ENCODE measurements at places on chromosomes 12 and 14.

DNA sequence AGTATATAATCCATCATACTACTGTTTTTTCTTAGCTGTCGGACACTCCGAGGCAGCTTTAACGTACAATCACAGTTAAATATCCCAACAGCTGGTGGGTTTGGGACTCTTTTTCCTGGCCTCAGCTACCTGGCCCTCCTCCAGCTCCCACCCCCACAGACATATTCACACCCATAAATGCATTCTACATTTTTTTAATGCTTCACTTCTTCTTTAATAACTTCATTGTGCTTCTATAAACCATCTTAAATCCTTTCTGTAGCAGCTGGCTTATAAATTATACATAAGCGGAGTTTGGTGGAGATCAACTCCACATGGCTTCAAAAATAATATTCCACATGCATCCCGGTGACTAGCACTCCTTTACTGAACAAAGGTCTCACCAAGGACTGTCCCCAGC, 33.3 kb downstream of the TDG start:
- DNase-seq = no peak

DNA sequence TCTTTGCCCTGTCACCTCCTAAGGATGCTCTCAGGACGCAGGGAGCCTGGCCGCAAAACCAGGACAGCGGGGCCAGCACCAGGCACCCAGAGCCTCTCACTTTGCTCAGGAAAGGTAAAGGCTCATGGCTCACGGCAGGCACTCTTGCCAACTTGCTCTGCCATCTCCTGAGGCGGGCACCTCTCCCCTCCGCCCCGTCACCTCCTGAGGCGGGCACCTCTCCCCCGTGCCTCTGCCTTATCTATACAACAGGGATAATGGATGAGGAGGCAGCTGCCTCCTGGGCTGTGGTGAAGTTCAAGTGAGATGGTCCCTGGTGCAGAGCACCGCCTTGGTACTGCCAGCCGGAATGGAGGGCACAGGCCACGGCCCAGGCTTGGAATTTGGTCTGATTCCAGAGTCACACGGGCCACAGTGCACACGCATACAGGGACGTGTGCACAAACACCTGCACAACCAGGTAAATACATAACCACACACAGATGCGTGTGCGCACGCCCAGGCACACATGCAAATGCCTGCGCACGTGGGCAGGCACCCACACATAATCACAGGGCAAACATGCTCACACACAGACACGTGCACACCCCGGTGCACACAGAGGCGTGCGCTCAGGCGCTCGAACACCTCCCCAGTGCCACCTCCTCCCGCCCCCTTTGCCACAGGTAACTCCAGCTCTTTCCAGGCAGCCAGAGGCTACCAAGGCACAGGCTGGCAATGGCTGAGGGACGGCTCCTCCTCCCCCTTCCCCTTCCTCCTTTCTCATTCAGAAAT, 11.6 kb downstream of the DEGS2 start:
- DNase-seq = no peak

DNA sequence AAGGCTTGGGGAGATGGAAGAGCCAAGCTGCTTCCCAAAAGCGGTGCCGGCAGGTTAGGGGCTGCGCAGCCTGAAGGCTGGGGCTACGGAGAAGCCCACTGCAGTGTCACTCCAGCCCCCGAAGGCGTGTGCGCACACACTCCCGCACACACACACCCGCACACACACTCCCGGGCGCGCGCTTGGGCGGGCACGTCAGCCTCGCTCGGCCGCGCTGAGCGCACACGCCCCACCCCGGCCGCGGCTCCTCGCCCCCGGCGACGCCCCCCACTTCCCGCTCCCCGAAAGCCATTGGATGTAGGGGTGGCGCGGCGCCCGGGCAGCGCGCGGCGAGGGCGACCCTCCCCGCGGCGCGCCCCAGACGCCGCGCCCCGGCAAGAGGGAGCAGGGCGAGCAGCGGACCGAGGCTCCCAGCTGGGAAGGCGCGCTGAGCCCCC, at the start of gene KCNK10:
Gene KCNK10, minus strand, starts transcription at position 184 of the 437 bp plus-strand sequence. CDS start 471 bp downstream, outside the sequence.
- DNase-seq = no peak

DNA sequence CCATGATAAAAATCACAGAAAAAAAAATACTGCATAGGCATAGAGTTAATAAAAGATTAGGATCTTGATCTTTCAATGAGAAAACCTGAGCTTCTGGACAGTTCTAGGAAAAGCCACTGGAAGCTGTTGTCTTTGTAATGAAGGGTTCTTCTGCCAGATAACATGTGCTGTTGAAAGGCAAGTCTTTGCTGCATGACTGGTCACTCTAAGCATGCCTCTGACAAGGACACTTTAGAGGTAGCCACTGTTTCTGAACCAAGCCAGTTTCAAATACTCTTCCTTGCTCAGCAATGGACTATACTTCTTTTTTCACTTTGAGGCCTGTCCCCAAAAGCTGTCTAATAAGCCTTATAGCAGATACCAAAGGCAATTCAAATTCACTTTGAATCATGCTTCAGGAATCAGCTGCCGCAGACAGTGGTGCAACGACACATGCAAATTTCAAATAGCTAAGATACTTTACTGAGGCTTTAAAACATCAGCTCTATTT, 70.2 kb downstream of the BTG1 start:
- no peak for DNase-seq

GRCh38 chr14:101824339-101824727, 62.8 kb downstream of the PPP2R5C start:
- no peak for DNase-seq

- DNase-seq = no peak
These were observed 6.0 kb downstream of the CCDC60 start for GRCh38 chr12:119340578-119340977.

DNA sequence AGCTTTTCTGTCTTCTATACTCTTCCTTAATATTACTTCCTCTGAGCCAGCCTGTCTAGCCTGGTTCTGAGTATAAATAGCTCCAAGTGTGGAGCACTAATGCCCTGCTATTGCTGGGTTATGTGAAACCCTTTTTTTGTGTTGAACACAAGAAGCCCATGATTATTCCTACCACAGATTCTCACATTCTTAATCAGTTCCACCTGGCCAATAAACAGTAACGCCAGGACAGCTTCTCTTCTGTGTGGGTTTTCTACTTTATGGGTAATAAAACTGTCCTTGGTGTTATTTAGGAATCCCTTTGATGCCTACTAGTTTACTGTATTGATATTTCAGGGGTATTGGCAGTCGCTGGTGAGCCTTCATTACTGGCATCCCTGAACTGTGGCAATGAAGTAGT, 48.9 kb upstream of the LRIG3 start:
- no peak for DNase-seq
